Stimulated activated CD8-positive, alpha-beta memory T cell treated with anti-CD3 and anti-CD28 coated beads, Interleukin-7, amount 100 ng/mL, for 48 hours (primary cell): ENCODE measurements at places on chromosomes 2 and 18.

DNA sequence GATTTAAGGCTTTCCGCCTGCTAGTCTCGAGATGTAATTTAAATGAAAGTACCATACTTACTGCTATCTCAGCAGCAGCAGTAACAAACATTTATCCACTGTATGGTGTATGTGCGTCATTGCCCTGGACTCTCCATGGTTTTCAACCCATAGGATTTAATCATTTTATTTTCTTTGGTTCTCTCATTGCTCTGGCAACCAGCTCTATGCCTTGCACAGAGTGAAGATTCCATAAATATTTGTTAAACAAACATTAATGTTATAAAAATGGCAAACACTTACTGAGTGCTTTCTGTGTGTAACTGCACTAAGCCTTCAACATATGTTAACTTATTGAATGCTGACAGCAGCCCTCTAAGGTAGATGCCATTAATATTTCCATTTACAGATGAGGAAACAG is 1.3 kb upstream of the LMAN1 start:
- DNase-seq, result no peak

DNA sequence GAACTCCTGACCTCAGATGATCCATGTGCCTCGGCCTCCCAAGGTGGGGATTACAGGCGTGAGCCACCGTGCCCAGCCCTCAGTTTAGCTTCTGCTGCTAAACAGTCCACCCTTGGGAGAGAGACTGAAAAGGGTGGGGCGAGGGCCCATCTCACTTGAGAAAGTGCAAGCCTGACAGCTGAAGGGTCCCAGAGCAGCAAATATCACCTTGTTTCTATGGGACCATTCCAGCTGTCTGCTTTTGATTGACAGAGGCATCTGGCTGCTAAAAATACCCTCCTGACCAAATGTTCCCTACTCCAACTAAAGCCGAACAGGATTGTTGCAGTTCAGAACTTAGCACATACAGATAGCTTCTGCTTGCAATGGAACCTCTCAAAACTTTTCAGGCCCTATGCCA is 436 bp upstream of the SMYD1 start:
- no peak for DNase-seq

DNA sequence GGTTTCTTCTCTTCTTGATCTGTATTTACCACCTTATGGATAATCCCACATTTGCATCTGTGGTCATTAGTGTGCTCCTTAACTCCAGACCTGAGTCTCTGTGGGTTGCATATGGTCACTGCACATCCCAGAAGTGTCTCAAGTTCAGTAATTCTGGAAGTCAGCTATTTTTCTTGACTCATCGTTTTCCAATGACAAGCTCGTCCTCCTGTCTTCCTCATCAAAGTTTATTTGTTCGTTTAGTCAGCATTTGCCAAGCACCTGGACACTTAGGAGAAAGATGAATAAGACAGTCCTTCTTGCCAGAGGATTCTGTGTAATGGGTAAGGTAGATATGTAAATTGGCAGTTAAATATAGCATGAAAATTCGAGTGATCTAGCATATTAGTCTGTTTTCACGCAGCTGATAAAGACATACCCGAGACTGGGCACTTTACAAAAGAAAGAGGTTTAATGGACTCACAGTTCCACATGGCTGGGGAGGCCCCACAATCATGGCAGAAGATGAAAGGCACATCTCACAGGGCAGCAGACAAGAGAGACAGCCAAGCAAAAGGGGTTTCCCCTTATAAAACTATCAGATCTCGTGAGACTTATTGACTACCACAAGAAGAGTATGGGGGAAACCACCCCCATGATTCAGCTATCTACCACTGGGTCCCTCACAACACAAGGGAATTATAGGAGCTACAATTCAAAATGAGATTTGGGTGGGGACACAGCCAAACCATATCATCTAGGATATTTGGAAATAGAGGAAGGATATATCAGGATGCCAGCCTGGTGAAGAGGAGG is 19.4 kb downstream of the FASTKD2 start:
- no peak for DNase-seq

- peak; percentile 86 for DNase-seq
Measured at GRCh38 chr2:230847883-230848388, 16.8 kb upstream of the ITM2C start.

DNA sequence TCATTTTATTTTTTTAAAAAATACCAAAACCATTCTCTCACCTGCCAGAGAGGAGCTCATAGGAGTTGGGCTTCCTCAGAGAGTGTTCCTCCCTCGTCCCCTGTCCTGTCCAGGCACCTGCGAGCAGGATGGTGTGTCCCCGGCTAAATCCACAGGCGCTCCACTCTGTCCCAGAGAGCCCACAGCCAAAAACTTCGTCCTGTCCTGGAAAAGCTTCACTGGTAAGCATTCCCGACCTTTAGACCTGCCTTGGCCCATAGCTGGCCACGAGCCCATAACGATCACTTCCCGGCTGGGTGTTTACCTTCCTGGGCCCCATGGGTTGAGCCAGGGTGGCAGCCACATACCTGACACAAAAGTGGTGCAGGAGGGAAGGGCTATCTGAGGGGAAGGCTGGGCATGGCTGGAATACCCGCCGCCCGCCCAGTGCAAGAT is at the start of gene NGEF:
Gene NGEF (minus strand): TSS at position 230 of the 435 bp plus-strand sequence. CDS start 38,366 bp downstream, outside the sequence.
- no peak for DNase-seq

GRCh38 chr2:160893581-160893980 is 266.6 kb upstream of the TANK start:
- DNase-seq, result no peak

- no peak for DNase-seq
Measured at GRCh38 chr18:26792661-26793060, 72.8 kb downstream of the AQP4 start.

DNA sequence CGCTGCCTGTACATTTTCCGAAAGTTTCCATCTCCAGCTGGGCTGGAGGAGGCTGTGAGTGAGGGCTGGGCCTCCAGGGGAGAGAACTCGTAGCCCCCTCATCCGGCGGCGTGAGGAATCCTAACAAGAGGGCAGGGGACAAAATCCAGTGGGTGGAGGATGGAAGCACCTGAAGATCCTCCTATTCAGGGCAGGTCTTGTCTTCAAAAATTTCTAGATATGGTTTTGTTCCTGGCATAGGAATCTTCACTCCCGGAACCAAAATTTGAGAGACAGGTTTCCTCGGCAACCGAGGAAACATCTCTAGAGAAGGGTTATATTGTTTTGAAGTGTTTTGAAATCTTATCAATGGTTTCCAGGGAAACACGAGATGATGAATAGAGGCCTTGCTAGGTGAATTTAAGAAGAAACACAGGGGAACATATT is 136.7 kb downstream of the SH3BP4 start:
- no peak for DNase-seq

GRCh38 chr2:39658371-39658770 is 7.3 kb upstream of the TMEM178A start:
- DNase-seq, result no peak

- no peak for DNase-seq
Measured at GRCh38 chr2:29657674-29658073, 263.7 kb downstream of the ALK start.

- DNase-seq, result no peak
Measured at GRCh38 chr2:69512446-69512845, 75.2 kb upstream of the NFU1 start.

- DNase-seq, result no peak
Measured at GRCh38 chr18:34592481-34592880, 117.6 kb upstream of the DTNA start.

- DNase-seq, result no peak
Measured at GRCh38 chr2:168583064-168583709, 127.1 kb downstream of the CERS6 start.

GRCh38 chr2:3557639-3558204 is 411 bp downstream of the RNASEH1 start:
- no peak for DNase-seq

DNA sequence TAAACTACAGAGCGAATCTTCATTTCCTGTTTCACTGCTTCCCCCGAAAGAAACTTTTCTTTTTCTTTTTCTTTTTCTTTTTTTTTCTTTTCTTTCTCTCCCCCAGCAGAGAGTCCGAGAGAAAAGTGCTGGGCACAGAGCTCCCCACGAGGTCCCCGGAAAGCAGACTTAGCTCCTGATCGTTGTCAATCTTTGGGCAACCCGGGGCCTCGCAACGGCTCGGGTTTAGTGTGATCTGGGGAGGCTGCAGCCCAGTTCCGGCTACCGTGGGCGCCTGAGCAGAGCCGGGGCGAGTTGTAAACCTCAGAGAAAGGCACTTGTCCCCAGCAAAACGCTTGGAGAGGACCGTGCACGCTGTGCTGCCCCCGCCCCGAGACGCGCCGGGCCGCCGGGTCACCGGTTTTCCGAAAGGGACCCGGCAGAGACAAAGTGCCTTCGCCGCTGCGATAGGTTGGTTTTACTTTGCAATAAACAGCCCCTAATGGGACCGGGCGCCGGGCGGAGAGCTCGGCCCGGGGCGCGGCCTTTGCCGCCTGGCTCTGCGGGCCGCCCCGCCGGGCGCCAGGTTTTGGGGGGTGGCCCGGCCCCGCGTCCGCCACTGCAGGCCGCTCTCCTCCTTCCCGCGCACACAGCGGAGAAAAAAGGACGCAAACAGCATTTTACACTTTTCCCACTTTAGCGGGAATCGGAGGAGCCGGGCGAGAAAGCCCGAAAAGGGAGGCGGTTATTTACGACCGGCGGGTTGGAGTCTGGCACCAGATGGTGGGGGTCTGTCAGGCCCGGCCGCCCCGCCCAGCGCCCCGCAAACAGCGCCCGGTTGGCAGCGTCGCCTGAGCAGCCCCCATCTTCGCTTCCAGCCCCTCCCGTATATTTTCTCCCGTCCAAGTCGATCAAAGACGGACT is 136.0 kb downstream of the INSIG2 start:
- no peak for DNase-seq

DNA sequence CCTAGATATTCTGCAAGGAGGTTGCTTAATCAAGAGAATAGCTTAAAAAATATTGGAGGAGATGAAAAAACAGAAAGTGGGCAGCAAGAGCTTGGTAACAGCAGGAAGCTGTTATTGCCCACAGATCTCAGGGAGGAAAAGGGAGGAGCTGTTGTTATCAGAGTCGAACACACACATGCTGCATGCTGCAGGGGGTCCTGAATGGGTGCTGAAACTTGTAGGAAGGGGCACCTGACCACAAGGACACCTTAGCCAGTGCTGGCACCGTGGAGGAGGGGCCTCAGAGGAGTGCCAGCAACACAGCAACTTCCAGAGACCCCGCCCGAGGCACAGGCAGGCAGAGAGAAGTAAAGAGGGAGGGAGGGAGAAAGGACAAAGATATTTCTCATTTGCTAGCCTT is 332.9 kb downstream of the SOCS6 start:
- DNase-seq, result no peak

DNA sequence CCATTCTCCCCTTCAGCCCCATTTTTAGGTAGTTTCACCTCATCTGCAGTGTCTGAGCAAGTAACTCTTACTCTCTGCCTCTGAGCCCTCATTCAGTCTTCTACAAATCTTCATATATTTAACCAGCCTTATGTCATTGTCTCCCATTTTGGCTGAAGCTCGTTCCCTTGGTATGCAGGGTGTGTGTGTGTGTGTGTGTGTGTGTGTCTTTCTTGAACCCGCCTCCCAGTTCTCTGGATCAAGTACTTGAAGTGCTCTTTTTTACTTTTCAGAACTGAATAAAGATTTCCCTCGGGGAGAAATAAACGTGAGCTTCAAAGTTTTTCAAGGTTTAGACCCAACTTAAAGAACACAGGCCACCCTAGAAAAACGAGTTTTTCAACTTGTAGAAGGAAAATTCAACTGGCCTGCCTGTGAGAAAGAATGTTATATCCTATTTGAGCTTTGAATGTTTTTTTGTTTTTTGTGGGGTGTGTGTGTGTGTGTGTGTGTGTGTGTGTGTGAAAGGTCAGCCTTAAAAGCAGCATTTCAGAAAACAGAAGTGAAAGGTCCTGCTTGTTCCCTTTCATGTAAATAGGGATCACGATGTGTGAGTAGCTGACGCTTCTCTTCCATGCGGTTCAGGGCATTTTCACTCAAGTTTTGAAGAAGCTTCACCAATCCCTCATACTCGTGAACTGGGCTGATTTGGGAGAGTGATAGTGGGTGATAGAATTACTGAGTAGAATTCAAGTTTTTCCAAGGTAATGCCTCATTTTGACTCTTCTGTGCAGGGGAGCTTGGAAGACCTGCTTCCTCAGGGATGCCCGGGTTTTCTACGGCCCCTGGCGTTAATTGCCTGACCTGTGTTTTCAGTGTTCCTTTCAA is 50.6 kb upstream of the EML6 start:
- no peak for DNase-seq

DNA sequence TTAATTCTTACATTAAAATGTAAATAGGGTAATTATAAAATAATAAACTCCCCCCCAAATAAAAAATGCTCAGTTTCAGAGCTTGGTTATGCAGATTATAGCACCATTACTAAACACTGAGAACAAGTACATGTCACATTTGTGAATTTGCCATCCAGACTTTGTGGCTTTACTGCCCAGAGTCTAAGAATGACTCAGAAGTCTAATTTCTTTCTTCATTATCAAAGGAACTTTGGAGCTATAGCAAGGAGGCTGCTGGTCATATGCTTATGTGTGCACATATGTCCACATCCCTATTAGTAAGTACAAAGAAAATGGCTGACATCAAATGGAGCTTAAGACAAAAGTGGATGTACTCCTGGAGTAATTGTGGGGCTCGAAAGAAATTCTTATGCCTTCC is 248.5 kb upstream of the SESTD1 start:
- no peak for DNase-seq

- no peak for DNase-seq
Measured at GRCh38 chr2:196970099-196970498, 43.6 kb upstream of the PGAP1 start.

- DNase-seq, result no peak
Measured at GRCh38 chr2:98550165-98550564, 58.1 kb downstream of the COA5 start.

GRCh38 chr2:19670303-19670702 is 231.5 kb downstream of the TTC32 start:
- DNase-seq, result no peak

GRCh38 chr18:68779169-68779568 is 18.7 kb upstream of the CCDC102B start:
- DNase-seq, result no peak

DNA sequence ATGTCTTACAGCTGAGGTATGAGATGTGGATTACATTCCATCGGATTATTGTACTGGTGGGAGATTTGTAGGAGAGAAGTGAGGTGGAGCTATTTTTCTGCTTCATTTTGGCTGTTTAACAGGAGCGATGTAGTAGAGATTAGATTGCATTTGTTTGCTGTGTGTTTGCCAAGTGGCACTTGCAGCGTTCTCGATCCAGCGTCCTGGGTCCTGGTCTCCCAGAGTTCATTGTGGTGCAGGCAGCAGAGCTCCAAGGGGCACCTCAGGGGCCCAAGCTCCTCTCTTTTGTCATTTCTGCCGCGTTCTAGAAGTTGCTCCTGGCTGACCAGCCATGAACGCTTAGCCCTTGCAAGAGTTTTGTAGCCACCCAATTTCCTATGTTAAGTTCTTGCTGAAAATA is 210.1 kb upstream of the APCDD1 start:
- no peak for DNase-seq

- no peak for DNase-seq
Measured at GRCh38 chr18:59189746-59190145, 30.2 kb upstream of the GRP start.
